ENCODE measurements at places on chromosomes 5 and 9. TPM values are rescaled to one million over a fixed set of nuclear protein-coding genes. Genes with fewer than 3 reads are reported as not detected.

CD74 gene
- 407 TPM for total RNA-seq

PCDHA10 gene
- total RNA-seq: not detected

OTP gene
- not detected for total RNA-seq

FOXD4L4 gene
- total RNA-seq: 0.10 TPM

SPINK14 gene
- not detected for total RNA-seq

RABGAP1 gene
- 27.8 TPM for total RNA-seq

ZNF622 gene
- 29.2 TPM for total RNA-seq

ADAMTSL2 gene
- total RNA-seq: not detected

PCDHA11 gene
- not detected for total RNA-seq

RNF183 gene
- not detected for total RNA-seq

ZER1 gene
- total RNA-seq: 15.9 TPM

DNA sequence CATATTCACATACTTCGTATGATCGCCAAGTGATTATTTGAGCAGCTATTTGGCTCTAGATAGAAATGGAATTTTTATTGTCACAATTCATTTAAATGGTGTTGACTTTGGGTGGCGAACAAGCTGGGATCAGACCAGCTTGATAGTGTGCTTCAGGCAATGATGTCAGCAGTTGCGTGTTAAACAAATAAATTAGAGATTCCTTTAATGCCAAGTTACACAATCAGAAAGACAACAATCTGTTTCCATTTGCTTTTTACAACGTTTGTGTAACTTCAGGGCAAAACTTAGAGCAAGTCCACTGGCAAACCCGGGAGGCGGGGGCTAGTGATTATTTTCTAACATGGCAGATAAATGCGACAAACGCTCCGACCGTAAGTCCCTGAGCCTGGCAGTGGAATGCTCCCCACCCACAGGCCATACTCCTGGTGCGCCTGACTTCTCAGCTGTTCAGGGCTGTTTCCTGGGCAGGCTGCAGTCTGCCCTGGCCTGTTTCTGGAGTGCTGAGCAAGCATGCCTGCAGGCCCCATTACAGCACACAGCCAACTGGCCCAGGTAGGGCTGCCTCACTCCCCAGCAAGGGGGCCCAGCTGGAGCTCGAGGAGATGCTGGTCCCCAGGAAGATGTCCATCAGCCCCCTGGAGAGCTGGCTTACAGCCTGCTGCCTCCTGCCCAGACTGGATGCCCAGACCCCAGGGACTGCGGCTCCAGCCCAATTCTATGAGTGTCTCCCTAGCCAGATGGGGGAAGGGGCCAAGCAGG, 88.7 kb downstream of the BASP1 start:
- DNase-seq: no peak

DNA sequence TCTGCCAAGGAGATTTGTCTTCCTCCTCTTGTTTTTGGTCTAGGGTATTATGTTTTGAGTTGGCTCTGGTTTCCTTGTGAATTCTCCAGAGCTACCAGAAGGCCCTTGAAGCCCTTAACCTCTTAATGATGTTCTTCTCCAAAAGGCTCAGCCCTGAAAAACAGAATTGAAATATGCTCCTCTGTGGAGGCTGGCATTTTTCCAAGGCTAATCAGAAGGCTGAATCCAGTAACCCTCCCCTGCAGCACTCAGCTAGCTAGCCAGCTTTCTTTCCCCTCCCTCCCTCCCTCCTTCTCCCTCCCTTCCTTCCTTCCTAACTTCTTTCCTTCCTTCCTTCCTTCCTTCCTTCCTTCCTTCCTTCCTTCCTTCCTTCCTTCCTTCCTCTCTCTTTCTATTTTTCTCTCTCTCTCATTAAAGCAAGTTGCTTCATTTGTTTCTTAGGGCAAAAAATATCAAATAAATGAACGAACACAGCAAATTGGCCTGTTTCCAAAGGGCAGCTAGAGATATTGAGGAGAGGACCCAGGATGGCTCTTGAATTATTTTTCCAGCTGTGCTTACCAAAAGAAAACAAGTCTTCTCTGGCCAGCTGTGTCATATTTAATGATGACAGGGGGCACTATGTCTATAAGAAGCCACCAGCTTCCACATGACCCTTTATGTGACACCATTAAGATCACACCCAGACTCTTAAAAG, 38.7 kb downstream of the JAKMIP2 start:
- DNase-seq: no peak

DNA sequence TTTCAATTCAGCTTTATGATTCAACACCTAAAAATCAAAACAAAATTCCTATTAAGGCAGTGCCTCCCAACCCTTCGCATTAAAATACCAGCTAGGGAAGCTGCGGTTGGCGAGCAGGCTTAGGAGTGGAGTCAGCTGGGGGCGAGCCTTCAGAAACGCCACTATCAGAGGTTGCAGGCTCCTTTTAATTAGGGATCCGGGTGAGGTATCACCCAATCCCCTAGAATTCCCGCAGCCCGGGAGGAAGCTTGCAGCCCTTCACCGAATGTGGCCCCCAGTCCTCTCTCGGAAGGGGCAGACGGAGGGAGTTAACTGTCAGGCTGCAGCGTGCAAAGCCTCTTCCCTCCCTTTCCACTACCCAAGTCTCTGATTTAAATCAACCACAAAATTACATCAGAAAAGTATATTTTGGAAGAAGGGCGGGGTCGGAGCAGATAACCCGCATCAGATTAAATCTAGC, 1.7 kb downstream of the STC2 start:
- no peak for DNase-seq

- DNase-seq: no peak
Observed at GRCh38 chr9:28135549-28135948, 562.3 kb upstream of the C9orf72 start.

DNA sequence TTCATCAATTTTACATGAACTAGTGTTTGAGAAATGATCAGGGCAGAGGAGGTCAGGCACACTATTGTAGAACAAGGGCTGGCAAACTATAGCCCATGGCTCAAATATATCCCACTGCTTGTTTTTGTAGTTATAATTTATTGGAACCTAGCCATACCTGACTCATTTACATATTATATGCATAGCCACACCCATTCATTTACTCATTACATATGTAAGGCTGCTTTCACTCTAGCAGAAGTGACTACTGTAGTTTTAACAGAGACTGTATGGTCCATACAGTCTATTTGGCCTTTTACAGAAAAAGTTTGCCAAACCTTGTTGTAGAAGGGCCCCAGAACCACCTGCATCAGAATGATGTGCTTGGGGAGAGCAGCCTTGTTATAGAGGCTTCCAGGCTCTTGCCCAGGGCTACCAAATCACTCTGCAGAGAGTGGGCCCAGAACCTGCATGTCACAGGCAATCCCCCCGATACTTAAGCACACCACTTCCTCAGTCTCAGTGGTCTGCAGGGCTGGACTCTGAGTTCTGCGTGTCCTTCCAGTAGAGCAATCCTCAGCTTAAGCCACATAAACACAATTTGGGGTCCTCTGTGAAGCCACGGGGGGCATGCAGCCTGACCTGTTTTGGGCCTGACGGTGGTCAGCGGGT, 6.7 kb downstream of the ANKS6 start:
- no peak for DNase-seq

DNA sequence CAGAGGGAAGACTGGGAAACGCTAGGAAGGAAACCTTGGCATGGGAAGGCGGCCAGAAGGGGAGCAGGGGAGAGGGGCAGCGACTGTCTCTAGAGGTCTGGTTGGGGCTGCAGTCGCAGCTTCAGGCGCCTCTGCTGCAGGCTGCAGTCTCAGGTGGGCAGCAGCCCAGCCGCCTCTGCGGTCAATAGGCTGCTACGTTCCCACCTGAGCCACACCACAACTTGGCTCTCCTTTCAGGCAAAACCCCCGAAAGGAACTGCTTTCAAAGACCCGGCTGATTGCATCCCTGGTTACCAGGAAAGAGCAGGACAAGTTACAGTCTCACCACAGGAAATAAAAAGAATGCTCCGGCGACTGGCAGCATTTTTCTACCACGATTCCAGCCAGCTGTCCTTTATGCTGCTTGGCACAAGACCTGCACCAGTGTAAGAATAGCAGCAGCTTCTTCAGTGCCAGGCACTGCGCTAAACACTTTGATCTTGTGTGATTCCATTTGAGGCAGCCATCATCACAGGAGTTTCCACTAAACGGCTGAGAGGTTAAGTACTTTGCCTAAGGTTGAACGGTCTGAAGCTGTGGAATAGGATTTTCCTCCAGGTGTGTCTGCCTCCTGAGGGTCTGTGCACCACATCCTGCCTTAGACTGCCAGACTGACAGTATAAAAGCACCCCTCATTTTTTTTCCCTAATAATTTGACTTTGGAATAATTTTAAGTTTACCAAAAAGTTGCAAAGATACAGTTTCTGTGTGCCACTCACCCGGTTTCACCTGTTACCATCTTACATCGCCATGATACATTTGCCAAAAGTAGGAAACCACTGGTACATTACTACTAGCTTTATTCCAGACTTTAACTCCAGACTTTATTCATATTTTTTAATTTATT, 7.5 kb downstream of the RPS14 start:
- DNase-seq: no peak

GRCh38 chr5:81817980-81818379, 67.1 kb upstream of the SSBP2 start:
- peak; percentile 38 for DNase-seq

- DNase-seq: no peak
Observed at GRCh38 chr5:110055302-110055701, 365.6 kb downstream of the MAN2A1 start.

GRCh38 chr5:155019601-155020226, 6.2 kb downstream of the KIF4B start:
- DNase-seq: no peak

DNA sequence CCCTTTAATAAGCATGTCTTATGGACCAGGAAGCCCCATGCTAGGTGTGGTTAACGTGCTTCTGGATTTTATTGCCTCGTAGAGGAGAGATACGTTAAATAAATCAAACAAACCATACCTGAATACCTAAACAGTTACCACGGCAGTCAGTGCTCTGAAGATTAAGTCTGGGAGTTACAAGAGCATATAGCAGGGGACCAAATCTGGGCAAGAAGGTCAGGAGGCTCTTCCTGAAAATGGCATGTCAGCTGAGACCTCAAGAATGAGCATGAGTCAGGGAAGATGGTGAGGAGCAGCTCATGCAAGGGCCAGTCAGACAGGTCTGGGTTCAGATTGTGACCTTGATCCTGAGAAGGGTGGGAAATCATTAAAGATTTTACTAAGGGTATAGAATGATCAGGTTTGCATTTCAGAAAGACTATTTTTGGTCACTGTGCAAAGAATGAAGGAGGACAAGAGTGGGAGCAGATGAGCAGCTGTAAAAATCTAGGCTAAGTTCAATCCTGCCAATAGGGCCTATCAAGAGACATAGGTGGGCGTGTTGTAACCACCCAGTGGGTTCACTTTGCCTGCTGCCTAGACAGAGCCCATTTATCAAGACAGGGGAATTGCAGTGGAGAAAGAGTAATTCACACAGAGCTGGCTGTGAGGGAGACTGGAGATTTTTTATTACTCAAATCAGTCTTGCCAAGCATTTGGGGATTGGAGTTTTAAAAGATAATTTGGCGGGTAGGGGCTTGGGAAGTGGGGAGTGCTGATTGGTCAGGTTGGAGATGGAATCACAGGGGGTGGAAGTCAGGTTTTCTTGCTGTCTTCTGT, 4.8 kb upstream of the ZNF366 start:
- no peak for DNase-seq

- no peak for DNase-seq
Observed at GRCh38 chr5:110785356-110785755, 46.5 kb downstream of the SLC25A46 start.

- DNase-seq: no peak
Observed at GRCh38 chr9:134283111-134283515, 43.1 kb upstream of the RXRA start.

- DNase-seq: no peak
Observed at GRCh38 chr5:11289733-11290132, 528.7 kb upstream of the DAP start.

DNA sequence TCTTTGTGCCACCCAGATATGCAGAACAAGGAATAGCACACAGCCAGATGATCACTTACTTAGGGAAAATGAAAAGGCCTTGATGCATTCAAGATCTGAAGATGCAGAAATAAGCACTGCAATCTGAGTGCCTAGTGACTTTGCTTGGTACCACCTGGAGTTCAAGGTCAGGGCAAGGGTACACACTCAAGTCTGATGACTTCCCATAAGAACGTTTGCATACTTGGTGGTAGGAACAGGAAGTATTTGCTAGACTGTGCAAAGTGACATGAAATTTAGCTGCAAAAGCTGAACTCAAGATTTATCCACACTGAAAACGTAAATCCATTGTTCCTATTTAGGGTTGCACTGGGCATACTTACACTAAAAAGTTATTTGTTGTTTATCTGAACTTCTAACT, 177.1 kb downstream of the PIK3R1 start:
- no peak for DNase-seq

DNA sequence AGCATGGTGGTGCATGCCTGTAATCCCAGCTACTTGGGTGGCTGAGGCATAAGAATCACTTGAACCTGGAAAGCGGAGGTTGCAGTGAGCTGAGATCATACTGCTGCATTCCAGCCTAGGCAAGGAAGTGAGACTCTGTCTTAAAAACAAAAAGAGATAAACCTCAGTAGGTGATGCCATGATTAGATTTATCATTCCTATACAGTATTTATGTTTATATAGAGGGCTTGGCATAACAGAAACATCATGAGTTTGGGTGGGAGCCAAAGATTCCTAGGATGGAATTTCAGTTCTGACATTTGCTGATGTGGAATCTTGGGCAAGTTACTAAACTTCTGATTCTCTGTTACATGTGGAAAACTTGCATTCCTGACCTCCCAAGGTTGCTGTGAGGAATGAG, 22.3 kb downstream of the RFK start:
- DNase-seq: no peak

DNA sequence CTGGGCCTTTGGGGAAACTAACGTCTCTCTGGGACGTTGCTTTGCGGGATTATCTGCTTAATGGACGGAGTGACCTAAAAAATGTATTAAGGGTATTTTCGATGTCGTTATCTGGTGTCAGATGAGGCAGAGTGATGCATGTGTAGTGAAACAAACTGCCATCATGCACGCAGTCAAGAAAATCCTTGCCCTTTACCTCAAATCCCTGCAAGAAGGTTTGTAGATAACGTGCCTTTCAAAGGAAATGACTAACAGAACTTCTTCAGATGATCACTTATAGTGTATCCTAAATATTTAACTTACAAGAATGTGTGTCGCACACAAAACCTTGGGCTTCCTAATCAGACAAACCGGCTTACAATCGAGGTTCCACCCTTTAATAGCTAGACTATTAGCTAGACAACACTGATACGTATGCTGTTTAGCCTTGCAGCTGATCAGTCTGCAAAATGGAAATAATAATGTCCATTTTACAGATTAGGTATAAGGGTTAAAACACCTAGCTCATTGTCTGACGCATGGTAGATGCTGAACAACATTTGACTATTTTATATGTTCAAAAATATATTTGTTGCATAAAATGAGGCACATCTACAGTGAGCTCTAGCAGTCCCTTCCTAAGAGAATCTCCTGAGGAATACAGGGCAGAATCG, 541 bp upstream of the TBCA start:
- no peak for DNase-seq
